Panc1 (cell line): ENCODE measurements at places on chromosomes 5 and 9.

- no peak for DNase-seq
Measured at GRCh38 chr5:96218653-96219052, 214.4 kb downstream of the PCSK1 start.

DNA sequence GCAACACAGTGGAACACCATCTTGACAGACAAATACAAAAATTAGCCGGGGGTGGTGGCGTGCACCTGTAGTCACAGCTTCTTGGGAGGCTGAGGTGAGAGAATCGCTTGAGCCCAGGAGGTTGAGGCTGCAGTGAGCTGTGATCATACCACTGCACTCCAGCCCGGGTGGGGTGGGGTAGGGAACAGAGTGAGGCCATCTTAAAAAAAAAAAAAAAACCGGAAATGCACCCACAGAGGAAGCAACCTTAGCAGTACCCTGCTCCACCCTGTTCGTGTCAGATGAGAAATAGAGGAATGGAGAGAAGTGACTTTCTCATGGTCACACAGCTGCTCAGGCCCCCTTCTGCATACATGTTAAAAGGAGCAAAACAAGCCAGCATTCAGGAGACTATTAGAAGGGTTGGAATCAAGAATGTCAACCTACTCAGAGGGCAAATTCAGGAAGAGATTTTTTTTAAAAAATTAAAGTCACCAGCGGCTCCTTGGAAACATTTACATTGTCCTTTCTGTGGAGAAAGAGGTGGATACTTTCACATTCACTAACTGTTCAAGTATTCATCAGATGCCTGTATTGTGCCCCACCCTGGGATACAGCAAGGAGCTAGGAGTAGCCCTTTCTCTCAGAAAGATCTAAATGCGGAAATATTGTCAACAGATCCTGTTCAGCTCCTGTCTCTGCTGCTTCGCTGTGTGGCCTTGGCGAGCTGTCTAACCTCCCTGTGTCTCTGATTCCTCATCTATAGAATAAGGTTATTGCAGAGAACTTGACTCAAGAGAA, 41.0 kb downstream of the CYFIP2 start:
- no peak for DNase-seq

DNA sequence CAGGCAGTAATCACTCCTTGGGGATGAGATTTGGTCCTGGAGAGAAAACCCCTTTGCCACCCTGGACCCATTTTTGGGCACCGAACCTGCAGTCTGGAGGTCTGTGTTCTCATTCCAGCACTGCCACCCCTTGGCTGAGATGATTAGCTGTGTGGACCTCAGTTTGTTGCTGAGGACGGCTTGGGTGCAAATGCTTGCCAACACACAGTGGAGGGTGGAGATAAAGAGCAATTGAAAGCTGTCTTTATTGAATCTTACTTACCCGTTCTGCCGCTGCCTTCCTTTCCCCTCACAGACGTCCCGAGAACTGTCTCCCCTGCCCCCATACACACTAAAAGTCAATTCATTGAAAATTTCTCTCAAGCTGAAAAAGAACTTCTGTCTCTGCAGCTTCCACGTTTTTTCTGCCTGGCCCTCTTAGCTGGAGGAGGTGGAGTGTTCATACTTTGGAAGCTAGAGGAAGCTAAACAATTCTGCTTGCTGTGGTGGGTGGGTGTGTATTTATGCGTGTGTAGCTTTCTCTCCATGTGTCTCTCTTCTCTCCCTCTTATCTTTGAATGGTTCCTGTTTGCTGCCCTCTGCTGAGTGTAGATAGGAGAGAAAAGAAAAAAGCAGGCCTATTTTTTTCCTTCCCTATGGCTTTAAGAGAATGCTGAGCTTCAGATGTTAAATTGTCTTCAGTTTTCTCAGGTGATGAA, 6.6 kb downstream of the GALNT10 start:
- DNase-seq, result no peak

DNA sequence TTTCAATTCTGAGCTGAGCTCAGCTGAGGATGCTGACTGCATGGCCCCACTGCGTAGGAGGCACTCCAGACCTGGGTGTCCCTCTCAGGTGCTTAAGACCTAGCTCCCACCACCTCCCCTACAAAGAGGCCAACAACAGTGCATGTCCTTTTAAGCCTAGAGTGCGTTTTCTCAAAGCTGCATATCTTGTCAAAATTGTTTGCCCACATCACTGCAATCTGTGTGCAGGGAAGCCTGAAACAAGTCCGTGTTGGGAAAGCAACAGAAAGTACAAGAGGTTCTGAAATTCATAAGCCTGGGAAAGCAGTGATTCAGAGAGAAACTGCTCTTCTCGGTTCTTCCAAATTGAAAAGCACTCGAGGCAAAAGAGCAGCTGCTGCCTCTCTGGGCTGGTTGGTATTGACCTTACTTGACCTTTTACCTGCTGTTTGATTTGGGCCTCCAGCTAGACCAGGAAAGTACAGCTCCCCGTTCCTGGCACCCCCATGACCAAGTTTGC, 238.4 kb downstream of the NR2F1-AS1 start:
- no peak for DNase-seq

DNA sequence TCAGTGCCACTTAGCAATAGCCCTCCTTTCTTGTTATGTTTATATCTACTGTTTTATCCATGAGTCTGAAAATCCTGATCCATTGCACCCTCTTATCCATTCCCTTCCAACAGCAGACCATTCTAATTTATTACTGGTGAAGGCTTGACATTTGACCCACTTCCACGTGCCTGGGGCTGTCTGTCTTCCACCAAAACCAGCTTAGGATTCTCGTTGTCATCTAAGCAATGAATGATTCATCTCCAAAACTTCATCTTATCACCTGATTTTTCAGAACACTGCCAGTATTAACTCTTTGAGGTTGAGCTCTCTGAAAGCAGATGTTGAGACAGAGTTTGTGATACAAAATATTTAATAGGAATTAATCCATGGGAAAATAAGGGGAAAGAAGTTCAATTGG, 277.8 kb upstream of the FBXL7 start:
- no peak for DNase-seq

- DNase-seq, result no peak
Measured at GRCh38 chr5:32439086-32439642, 5.4 kb downstream of the ZFR start.

DNA sequence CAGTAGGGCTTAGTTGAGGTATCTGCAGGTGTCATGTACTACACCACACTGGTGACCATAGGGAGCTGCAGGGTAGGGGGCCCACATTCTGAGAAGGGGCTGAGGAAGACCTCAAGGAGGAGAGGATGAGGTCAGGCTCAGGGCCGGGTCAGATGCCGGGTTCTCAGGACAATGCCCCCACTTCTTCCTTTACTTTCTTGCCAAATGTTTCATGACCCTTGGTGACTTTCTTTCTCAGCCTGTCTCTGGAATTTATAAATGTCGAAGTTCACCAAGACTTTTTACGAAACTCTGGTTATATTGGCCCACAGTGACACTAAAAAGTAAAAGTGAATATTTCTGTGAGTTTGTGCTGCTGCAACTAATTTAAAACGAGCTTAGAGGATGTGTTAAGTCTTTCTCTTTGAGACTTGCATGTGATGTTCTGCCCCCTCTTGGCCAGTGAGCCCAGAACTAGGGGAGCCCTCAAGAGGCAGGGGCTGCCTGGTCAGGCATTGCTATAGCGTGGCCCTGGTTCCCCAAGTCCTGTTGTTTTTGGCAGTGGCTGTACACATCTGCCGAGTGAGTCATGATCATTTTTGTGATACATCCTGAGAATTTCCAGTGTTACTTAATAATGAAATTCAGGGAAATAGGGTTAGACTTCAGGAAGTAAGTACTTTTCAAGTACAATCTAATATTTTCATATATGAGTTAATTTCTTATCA, 11.2 kb downstream of the ACO1 start:
- no peak for DNase-seq

DNA sequence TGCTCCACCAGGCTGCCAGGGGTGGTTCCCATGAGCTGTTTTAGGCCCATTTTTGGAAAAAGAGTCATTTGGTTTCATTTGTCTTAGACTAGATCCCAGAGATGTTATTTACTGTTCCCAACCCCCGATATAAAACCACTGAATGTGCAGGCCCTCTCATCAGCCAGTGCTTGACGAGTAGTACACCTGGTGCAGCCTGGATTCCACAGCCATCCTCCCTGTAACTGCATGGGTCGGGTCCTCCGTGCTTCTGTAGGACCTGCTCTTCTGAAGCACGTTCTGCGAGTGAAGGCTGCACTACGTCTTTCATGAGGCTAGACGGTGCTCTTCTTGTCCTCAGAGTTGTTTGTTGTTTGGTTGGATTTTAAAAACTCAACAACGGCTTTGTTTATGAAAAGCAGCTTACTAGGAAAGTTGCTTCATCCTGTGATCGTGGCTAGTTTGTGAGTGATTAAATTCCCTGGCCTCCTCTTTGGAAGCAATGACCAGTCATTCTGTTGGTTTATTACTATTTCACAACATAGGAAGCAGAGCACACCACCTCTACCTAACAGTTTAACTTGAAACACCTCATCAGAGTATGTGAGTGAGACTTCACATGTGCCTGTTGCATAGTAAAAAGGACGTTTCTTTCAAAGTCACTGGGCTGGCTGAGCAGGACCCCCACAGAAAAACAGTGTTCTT, 135.2 kb downstream of the AOPEP start:
- DNase-seq, result no peak

DNA sequence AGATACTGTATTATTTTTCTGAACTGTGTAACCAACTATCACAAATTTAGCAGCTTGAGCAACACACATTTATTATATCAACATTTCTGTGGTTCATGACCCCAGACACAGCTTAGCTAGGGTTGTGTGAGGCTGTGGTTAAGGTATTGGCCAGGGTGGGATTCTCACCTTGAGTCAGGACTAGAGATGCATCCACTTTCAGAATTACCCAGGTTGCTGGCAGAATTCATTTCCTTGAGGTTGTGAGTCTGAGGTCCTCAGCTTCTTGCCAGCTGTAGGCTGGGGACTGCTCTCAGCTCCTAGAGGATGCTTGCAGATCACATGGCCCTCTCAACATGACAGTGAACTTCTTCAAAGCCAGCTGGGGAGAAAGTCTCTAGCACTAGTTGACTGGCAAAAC, 122.5 kb upstream of the RASGRF2 start:
- no peak for DNase-seq

- no peak for DNase-seq
Measured at GRCh38 chr9:19442240-19442639, 33.4 kb downstream of the ACER2 start.

- DNase-seq, result no peak
Measured at GRCh38 chr5:69167493-69167855, 524 bp downstream of the CCNB1 start.
